KBM-7 (cell line): ENCODE measurements at places on chromosomes 4 and X.

DNA sequence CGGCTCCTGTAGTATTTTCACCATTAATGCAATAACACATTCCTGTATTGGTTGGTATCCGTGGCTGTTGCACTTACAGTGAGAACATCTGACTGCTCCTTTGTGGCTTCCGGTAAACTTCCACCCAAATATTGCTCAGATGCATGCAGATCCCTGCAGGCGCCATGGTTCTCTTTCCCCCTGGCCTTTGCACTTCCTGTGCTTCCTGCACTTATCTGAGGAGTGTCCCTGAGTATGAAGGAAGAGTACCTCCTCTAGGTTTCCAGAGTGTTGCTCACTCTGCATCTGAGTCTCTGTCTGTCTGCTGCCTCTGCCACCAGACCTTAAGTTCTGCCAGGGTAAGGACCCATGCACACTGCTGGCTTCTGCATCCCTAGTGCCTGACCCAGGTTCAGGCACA lies 117.2 kb upstream of the SLC34A2 start:
- DNase-seq: no peak

- no peak for DNase-seq
Observed at GRCh38 chr4:99157478-99157935, 13.4 kb upstream of the ADH4 start.

DNA sequence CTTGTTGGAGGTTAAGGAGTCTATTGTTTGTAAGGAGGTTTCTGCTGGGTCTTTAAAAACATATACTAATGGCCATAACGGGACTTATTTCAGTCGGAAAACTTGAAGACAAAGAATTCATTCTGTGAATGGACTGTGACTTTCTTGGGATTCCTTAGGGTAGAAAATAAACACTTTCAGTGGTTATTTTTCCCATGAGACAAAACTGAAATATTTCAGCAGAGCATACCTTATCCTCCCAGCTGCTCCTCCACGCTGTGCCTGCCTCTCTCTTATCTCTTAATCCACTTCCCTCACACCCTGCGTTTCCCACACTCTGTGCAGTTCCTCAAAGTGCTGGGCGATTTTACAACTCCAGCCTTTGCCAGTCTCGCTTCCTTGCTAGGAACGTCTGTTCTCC lies 47.1 kb upstream of the SORBS2 start:
- peak; percentile 36 for DNase-seq

- DNase-seq: no peak
Observed at GRCh38 chr4:162401021-162401420, 237.2 kb upstream of the FSTL5 start.

GRCh38 chr4:128571747-128572146 lies 237.8 kb upstream of the JADE1 start:
- DNase-seq: no peak

DNA sequence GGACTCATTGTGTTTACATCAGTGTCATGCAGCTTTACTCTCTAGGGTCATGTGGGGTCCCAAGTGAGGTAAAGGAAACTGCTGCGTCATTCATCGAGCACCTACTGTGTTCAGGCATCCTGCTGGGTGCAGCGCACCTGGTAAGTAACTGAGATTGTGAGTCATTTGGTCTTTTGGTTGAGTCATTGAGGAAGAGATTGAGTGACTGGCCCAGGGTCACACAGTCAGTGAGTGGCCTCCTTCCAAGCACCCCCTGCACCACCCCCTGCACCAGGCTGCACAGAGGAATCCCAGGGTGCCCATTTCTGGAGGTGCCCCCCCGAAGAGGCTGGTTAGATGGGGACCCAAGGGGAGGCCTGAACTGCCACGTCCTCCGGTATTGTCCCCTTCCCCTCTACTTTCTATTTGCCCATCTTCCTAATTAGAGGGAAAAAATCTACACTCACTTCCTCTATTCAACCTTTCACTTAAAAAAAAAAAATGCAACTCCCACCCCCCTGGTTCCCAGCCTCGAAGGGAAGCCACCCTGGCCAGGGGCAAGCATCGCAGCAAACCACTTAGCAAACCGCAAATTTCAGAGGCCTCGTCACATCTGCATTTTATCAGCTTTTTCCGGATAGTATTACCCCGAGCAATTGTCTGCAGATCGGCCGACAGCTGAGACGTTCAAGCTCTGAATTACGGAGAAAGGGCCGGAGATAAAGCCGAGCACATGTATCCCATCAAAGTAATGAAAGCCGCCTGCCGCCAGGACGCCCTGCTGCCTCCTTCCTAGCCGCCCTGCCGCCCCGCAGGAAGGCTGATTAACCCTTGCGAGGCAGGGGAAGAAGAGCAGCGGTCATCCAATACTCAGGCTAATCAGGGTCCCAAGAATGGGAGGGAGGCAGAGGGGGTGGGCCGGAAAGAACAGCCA lies 96.3 kb upstream of the MSX1 start:
- DNase-seq: peak; percentile 91
